ENCODE measurements at places on chromosomes 5 and 9.

GRCh38 chr9:4617752-4618151 is 44.3 kb upstream of the PLPP6 start:
- DNase-seq, result no peak

DNA sequence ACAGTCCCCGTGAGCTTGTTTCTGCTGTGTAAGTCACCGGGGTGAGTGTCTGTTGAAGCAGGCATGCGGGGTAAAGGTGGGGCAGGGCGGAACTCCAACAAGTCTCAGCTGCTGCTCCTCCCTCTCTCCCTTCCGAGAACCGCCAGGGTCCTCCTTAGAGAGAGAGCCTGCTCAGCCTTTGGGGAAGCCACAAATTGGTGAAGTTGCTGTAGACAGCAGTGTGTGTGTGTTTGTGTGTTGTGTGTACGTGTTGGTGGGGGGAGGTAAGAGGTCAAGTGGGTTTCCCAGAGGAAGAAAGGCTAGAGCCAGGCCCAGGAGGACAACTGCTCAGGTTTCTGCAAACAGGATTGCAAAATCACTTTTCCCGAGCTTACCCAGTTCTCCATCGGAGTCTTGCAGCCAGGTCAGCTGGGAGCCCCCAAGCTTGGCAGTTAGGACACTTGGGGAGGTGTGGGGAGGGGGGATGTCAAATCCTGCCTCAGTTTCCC is 38.9 kb upstream of the DAB2IP start:
- no peak for DNase-seq

GRCh38 chr9:94611638-94612068 is 18.0 kb upstream of the FBP2 start:
- DNase-seq, result no peak

- no peak for DNase-seq
Measured at GRCh38 chr5:154840435-154841272, 9.7 kb downstream of the FAXDC2 start.

DNA sequence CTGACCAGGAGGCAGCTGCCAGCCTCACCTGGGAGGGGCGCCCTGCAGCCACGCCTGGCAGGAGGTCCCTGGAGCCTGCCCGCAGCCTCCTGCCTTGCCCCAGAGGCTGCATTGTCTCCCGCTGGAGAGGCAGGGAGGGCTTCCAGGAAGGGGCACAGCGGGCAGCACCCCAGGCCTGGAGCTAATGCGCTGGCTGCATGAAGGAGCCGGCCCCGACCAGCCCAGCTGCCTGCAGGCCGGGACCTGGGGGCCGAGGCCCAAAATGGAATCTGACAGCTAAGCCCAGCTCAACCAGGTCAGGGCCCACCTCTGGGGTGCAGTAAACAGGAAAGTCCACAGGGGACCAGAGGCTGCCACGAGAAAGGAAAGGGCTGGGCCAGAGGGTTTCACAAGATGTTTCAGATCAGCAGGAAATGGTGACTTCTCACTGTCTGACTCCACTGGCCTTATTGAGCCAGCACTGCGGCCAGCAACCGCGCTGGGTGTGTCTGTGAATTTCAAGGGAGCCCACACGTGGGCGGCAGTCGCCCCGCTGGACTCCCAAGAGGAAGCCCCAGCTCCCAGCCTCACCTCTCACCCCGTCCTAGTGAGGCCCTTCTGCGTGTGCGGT is 18.6 kb upstream of the NOTCH1 start:
- DNase-seq, result no peak

DNA sequence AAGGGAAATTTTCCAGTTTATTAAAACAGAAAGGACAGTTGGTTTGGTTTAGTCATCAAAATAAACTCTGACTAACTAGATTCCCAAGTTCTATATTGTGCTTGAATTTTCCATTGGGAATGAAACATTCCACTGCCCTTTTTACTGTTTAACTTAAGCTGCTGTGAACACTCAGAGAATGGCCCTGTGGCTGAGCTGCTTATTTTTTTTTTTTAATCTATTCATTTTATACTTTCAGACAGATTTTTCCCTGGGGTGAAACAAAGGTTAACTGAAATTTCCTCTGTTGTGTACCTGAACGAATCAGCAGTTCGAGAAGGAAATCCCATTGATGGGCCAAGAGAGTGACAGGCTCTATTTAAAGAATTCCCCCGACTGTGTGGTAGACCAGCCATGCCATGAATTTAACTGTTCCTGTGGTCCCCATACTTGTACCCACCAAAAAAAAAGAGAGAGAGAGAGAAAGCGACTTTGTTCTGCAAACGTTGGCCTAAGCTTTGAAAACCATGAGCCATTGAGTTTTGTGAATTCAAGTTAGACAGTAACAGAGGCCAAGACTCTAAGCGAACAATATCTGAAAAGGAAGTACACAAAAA is 138.7 kb upstream of the GRHPR start:
- no peak for DNase-seq

- DNase-seq, result no peak
Measured at GRCh38 chr5:156850206-156850751, at the start of gene PPP1R2B. Gene PPP1R2B (plus strand): TSS chr5:156850295. CDS start chr5:156850563, 268 bp downstream.

GRCh38 chr9:121662359-121662758 is 10.9 kb downstream of the DAB2IP start:
- DNase-seq, result no peak

DNA sequence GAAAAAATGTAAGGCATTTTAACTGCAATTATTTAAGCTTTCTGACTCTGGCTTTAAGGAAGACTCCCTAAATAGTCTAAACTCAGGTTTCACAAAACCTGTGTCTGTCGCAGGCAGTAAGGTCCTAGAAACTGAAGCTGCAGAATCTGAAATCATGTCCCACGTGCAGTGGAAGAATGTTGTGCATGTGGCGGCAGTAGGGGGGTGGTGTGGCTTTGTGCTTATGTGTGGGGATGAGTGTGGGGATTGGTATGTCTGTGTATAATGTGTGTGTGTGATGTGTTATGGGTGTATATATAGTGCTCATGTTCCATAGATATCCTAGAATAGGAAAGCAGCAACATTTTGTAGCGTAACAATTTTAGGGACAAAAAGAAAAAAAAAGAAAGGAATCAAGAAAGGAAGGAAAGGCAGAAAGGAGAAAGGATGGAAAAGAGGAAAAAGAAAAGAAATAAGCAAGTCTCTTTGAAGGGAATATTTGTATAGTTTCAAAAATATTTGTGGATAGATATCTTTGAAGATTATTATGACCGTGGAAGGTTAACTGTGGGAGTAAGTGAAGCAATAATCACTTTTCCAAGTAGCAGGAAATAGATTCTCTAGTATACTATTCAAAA is 6.6 kb downstream of the ANKDD1B start:
- DNase-seq, result no peak

DNA sequence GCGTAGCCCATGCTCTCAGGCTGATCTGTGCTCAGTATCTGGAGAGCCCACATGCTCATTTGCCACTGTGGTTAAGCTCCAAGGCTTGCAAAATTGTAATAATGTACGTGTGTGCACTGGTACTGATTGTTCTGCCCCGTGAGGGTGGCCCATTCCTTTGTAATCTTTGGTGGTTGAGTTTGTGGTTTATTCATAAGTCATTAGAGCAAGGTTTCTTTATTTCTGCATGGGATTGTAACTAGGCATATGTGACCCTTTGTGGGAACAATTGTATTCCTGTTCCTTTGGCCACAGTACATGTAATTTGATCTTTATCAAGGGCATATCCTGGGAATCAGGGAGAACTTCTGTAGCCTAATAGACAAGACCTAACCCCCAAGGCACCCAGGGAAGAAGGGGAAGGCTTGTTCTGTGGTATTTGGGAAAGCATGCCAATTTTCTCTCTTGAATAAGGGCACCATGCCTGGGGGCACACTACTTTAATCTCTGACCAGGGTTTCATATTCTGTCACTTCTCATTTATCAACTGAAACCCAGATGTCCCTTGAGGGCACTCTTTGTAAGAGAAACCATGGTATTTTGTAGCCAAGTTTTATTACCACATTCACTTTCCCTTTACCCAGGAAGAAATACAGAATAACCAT is 74.6 kb downstream of the NPR3 start:
- DNase-seq, result no peak

DNA sequence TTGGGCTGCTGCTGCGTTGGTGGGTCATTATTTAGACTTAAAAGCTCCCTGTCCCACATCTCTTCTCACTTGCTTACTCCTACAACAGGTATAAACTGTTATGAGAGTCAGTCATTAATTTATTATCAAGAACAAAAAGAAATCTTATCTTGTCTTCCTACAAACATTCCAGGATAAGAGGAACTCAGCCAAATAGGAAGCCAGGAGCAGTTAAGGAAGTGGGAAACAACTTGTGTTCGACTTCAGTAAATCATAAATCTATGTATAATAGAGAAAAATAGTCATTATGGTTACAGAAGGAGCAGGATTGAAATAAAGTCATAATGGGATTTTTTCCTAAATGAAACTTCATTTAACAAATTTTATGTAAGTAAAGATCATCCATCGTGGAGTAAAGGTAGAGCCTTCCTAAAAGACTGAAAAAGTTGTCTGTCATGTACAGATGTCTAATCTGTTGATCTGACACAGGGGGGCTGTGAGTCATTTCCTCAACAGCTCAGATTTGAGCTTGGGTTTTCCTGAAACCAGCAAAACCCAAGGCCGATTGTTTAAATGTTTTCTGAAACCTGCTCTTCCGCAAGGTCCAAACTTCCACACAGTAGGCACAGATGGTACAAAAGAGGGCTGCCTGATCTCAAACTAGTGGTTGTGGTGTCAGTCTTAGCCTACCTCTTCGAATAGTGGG is 25.3 kb upstream of the LRRTM2 start:
- DNase-seq, result no peak

- no peak for DNase-seq
Measured at GRCh38 chr9:37923118-37923795, 19.3 kb upstream of the SLC25A51 start.

- DNase-seq, result no peak
Measured at GRCh38 chr5:145680169-145680568, 155.0 kb downstream of the PRELID2 start.

DNA sequence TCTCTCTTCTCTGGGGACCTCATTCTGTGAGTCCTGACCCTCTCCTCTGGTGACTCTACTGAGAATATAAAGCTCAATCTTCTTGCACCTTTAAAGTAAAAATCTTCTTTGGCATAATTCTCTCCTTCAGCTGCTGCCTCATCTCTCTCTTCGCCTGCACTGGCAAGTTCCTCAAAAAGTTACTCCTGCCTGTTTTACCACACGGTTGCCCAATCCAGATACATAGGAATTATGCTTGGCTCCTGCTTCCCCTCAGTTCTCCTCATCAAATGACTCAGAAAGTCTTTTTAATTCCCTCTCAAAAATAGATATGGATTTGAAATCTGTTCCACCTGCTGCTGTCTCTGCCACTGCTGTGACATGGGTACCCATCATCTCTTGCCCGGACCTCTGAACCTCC is 14.4 kb upstream of the HRCT1 start:
- no peak for DNase-seq

GRCh38 chr9:126916909-126917308 is 2.3 kb downstream of the RALGPS1 start:
- DNase-seq, result no peak

GRCh38 chr5:174327317-174327864 is 281.9 kb downstream of the NSG2 start:
- DNase-seq, result no peak

DNA sequence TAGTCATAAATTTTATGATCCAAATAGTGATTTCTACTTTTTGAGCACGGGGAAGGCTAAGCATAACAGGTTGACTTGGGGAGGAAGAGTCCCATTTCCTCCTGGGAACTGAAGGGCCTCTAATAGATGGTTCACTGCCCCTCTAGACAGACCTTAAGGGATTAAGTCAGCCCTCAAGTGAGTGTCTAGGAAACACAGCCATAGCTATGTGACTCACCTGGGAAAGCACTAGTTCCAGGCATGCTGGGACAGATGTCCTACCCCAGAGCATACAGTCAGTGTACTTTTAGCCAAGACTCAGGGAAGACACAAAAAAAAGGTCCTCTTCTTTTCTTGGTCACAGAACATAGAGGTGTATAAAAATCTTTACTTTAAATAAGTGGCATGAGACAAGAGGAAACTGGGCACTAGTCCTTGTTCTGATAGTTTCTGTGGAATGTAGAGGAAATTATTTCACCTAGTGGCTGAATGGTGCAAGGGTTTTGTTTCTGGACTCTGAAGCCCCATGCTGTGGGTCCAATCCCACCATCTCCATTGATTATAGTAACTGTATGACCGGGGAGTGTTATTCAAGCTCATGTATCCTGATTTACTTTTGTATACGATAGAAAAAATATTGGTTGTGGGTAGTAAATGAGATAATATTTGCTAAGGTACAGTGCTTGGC is 86.0 kb downstream of the NREP start:
- DNase-seq, result no peak

DNA sequence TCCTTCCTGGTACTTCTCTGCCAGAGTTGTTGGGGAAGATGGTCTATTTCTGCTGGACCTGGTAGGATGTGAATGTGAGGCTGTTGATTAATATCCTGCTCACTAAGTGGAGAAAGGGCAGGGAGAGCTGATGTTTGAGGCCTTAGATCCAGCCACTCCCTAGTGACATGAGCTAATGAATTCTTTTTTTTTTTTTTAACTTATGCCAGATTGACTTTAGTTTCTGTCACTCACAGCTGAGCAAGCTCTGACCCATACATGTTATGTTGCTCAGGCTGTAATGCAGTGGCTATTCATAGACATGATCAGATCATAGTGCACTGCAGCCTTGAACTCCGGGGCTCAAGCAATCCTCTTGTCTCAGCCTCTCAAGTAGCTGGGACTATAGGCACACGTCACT is 75.1 kb upstream of the SPRY4 start:
- DNase-seq, result no peak

GRCh38 chr9:99220011-99220410 is 1.7 kb downstream of the ALG2 start:
- DNase-seq, result no peak

GRCh38 chr9:33227008-33227398 is 13.0 kb upstream of the SPINK4 start:
- no peak for DNase-seq

DNA sequence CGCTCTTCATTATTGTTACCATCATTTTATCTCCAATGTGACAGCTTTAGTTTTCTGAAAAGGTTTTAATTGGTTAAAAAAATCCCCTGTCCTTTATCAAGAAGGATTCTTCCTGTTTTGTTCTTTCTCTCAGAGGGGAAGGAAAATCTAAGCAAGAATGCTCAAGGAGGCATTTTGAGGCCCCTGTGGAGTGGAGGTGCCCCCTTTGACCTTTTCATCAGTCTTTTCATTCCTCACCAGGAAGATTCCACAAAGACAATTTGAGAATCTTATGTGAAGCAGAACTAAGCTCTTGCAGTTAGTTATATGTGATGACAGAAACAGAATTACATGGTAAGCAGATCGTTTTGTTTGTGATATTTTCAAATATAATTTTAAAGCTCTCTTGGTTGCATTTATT is 489.6 kb downstream of the MAN2A1 start:
- DNase-seq, result no peak

- no peak for DNase-seq
Measured at GRCh38 chr9:87442451-87442850, 55.2 kb upstream of the DAPK1 start.

- DNase-seq, result no peak
Measured at GRCh38 chr5:146428658-146429057, 18.5 kb upstream of the TCERG1 start.

GRCh38 chr9:84266087-84266561 is 74.4 kb downstream of the SLC28A3 start:
- no peak for DNase-seq

GRCh38 chr5:2608391-2608790 is 143.1 kb downstream of the IRX2 start:
- no peak for DNase-seq

All from effector memory CD4-positive, alpha-beta T cell (primary cell).